ENCODE measurements at places on chromosomes 11 and 22. TPM values are rescaled to one million over a fixed set of nuclear protein-coding genes. Genes with fewer than 3 reads are reported as not detected.

DNA sequence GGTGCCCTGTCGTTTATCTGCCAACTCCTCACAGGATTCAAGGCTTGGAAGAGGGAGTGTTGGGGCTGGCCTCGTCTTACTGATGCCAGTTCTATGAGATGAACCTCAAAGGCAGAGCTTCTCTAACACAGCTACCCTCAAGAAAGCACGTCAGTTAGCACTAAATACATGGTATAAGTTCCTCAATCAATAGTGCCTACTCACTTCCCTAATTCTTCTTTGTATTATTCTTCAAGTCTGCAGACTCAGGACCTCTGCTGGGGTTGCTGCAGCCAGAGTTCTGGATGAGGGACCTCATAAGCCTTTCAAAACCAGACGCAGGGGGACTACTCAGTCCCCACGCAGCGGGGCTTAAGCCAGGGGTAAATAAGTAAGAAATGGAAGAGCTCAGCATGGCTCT, 118.3 kb downstream of the VPREB1 start:
- no peak for DNase-seq

DNA sequence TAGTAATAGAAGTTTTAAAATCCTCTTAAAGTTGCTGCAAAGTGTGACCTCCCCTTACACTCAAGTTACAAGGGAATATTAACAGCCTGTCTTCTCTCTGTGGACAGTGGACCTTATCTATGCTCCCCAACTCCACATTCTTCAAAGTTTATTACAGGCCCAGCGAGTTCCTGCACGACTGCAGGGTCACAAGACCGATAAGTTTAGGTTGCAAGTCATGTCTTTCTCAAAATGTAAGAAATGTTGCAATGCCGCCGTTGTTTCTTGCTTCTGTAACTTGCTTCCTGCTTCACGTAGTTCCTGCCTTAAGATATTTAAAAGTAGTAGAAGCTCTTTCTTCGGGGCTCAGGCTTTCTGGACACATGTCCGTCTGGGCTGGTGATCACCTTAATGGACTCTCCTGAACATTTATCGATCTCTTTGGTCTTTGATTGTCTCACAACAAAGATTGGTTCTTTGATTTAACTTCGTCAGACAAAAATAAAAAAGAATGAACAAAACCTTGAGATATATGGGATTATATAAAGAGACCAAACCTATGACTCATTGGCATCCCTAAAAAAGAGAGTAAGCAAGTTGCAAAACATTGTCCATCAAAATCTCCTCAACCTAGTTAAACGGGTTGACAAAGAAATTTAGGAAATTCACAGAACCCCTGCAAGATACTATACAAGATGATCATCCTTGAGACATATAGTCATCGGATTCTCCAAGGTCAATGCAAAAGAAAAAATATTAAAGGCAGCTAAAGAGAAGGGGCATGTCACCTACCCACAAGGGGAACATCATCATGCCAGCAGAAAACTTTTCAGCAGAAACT, 45.4 kb upstream of the GLYAT start:
- no peak for DNase-seq

DNA sequence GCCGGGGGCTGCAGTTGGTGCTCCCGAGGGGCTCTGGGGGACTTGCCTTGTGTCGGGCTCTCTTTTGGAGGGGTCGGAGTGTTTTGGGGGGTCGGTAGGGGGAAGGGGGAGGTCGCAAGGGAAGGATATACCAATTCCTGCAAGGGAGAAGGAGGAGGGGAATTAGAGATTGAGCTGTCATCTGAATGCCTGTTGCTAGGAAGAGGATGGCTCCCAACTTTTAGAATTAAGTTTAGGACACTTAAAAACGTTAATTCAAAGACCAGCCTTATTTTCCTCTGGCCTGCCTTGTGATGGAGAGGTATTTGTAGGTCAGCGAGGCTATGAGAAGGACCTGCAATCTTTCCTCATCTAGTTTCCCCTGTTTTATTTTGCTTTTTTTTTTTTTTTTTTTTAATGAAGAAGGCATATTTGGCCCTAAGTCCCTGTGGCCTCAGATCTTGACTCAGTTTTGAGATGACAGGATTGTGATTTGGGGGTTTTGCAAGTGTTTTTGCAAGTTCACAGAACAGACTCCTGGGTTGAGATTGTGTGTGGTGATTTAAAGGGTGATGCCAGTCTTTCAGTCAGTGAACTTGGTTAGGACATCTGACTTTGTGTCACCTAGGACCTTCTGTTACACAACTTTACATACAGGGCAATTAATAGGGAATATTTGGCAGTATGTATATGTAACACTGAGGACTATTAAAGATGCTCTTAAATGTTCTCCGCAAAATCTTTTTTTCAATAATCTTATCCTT, 672 bp downstream of the TMEM135 start:
- no peak for DNase-seq

DNA sequence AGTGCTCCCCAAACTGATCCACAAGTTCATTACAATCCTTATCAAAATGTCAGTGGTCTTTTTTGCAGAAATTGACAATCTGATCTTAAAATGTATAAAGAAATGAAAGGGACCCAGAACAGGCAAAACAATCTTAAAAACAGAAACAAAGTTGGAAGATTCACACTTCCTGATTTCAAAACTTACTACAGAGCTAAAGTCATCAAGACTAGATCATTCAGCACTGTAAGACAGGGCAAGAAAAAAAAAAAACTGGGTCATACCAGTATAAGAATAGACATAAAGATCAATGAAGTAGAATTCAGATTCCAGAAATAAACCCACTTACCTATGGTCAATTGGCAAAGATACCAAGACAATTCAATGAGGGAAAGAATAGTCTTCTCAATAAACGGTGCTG, 4.5 kb upstream of the STK33 start:
- DNase-seq: no peak

DNA sequence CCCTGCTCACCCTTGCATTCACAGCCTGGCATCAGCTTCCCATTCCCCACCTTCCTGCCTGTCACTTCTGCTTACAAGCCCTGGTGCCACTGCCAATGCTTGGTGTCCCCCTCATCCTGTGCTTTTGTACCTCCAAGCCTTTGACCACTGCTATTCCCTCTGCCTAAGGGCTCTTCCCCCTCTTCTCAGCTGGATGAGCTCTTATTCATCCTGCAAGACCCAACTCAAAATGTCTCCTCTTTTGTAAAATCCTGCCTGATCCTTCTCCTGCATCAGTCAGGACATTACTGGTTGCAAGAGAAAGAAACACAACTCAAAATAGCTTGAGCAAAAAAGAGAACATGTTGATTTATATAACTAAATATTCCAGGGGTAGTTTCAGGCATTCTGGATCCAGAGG, 66.9 kb upstream of the TCF20 start:
- DNase-seq: no peak

DNA sequence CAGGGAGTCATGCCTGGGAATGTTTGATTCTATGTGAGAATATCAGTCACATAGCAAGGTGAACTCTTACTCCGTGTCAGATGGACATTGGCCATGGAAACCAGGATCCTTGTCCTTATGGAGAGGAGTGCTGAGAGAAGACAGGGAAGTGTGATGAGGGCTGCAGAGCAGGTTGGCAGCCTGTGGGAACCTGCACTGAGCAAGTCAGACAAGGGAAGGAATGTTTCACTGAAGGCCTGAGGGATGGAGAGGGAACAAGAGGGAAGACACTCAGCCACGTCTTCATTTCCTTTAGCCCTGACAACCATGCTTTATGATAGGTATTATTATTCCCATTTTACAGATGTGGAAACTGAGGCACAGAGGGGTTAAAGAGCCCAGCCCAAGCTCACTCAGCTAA, 38.4 kb upstream of the HORMAD2 start:
- no peak for DNase-seq

DNA sequence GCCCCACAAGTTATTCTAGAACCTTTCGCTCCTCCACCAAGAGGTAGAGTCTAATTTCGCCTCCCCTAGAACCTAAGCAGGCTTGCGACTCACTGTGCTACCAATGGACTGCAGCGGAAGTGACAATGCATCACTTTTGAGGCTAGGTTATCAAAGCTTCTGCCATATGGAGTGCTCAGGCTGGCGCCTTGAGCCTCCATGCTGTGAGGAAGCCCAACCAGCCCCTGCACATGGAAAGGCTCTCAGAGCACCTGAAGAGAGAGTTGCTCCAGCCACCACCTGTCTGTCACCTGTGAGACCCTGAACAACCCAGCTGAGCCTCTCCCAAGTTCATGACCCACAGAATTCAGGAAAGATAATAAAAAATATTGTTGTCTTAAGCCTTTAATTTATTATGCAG, 29.3 kb upstream of the CBX7 start:
- DNase-seq: no peak

- no peak for DNase-seq
Measured at GRCh38 chr22:28507896-28508295, 171.7 kb downstream of the TTC28 start.

- no peak for DNase-seq
Measured at GRCh38 chr11:119210050-119210449, 3.9 kb downstream of the CBL start.

DNA sequence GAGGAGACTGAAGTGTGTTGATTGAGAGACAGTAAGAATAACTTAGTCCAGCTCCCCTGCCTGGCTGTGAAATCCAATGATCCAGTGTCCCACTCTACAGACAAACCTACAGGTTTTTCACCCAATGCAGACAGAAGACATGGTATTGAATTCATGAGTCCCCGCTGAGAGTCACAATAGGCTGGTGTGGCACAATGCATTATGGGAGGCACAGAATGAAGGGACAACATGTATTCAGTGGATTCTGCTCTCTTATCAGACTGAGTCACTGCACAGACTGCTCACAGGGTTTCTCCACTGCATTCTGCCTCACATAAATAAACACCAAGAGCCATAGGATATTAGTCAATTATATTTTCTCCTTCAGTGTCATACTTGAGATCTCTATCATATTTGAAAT, 55.2 kb upstream of the TOP3B start:
- peak; percentile 9 for DNase-seq

DNA sequence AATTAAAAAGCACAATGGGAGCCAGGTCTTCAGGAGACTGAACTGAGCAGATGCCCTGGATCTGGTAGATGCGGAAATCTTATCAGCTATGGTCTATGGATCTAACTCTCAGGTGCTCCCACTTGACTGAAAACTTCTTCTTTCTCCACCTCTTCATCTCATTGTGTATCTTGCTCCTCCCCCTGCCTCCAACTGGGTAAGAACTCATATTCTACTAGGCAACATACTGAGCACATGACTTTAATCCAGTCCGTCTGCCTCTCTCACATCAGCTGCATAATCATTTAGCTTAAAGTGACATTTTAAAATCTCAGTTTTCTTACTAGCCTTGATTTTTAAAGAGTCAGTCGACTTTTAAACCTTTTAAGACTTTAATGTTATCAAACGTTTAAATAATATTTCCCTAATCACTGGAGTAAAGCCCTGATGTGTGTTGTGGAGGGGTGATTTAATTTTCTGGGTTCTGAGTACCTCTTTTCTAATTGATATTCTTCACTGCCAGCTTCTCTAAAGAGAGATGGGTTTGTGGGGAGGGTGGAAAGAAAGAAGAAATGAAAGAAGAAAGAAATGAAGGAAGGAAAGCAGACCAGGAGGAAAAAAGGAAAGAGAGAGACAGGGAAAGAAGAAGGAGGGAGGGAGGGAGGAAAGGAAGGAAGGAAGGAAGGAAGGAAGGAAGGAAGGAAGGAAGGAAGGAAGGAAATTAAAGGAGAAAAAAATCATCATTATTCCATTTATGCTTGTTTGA, 592.8 kb upstream of the ARHGAP42 start:
- DNase-seq: no peak

DNA sequence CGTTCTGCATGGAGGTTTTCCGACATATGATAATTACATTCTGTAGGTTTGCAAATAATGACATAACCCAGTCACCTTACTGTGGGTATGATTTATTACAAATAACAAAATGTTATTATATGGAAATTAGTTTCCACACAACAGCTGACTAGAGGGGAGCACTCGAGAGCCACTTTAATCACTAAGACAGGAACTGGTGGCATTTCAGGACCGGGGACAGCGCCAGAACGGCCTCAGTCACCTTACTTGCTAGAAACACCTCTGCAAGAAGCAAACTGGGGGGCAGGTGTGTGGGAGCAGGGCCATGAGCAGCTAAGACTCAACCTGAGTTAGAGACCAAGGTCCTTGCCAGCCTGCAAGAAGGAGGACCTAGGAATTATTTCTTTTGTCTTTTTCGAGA, 199.9 kb downstream of the DSCAML1 start:
- peak; percentile 25 for DNase-seq

GRCh38 chr11:13134886-13135285, 125.8 kb downstream of the RASSF10 start:
- peak; percentile 57 for DNase-seq

GRCh38 chr11:107733518-107733917, 21.7 kb upstream of the SLN start:
- no peak for DNase-seq

DNA sequence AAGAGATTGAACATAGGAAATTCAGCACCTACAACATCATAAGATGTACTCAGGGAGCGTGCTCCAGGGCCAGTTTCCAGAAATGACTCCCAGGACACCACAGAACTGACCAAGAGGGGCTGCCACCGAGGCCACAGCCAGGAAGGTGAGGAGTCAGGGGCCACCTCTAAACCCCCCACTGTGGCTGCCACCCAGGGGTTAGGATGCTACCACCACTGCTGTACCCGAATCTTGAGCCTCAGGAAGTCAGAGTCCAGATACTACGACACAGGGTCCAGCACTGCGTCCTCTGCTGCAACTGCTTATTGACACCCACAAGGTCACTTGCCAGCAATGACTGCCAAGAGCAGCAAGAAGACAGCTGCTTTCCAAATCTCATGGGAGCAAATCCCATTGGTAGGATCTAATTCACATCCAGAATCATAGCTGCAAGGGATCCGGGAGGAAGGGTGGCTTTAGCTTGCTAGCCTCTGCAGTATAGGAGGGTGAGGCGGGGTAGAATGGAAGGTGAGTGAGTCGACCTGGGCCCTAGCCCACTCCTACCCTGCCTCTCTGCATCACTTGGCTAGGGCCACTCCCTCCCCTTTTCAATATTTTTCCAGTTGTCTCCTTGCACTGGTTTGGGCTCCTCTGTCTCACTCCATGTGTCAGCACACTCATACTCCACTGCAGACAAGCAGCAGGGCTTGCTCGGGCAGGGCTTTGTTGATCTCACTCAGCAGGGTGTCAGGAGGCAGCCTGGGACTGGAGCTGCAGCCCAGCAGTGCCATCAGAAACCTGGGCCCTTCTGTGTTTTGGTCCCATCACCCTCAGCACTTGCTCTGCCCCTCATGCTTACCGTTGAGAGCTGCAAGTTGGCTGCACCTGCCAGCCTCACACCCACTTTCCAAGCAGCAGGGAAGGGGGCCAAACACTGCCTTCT, 18.1 kb upstream of the CYTH4 start:
- no peak for DNase-seq

PDE2A gene
- 3.0 TPM for total RNA-seq

AQP11 gene
- total RNA-seq: 0.39 TPM

OR8D1 gene
- total RNA-seq: not detected

RASSF10 gene
- total RNA-seq: not detected

SLC25A18 gene
- 0.41 TPM for total RNA-seq

GPR83 gene
- total RNA-seq: 0.06 TPM

PGR gene
- total RNA-seq: 1.1 TPM

SPI1 gene
- not detected for total RNA-seq

CHADL gene
- total RNA-seq: not detected

TPBGL gene
- total RNA-seq: not detected

Measured in H4 (cell line).